ENCODE measurements at places on chromosomes 3 and 15. TPM values are rescaled to one million over a fixed set of nuclear protein-coding genes. Genes with fewer than 3 reads are reported as not detected.
A peak's percentile ranks its signal among the peaks of the same experiment; 100 is the strongest.

XRN1 gene
- total RNA-seq: 31.4 TPM

GOLGA6B gene
- total RNA-seq: not detected

- DNase-seq: no peak
Observed at GRCh38 chr3:37808656-37809055, 53.0 kb upstream of the CTDSPL start.

- no peak for DNase-seq
Observed at GRCh38 chr3:81097889-81098288, 663.6 kb downstream of the GBE1 start.

CHRNA7 gene
- 1.9 TPM for total RNA-seq

GRCh38 chr3:8790529-8790928, 21.1 kb upstream of the OXTR start:
- no peak for DNase-seq

CCDC39 gene
- total RNA-seq: not detected

IL17RE gene
- 1.2 TPM for total RNA-seq

- no peak for DNase-seq
Observed at GRCh38 chr3:13451301-13451673, 28.8 kb upstream of the HDAC11 start.

DNA sequence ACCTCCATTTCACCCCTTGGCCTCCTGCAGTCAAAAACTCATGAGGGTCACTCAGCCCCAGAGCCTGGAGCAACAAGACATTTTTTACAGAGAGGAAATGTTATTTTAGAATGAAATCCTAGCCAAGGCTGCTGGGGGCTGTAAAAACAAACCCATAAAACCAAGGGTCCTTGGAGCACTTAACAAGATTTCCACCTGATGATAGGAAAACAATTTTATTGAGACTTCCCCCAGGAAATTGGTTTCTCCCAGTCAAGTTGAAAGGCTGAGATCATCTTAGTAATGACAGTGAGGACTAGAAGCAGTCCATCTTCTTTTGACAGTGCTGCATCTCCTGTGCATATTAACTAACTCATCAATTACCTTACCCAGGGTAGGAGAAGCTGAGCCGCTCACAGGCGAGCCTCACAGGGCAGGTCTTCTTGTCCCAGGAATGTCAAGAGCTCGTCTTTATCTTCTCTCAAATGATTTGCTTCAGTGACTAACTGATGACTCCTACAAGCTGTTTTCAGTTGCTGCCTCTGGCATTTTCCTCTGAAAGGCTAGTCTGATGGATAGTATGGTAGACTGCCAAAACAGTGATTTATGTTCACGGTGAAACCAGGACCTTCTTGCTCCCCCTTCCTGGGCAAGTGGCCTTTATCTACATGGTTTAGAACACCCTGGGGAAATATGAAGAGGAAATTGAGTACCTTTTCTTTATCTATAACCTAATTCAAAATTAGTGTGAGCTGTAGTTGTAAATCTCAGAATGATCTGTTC, 34.6 kb upstream of the AEN start:
- DNase-seq: no peak

DNA sequence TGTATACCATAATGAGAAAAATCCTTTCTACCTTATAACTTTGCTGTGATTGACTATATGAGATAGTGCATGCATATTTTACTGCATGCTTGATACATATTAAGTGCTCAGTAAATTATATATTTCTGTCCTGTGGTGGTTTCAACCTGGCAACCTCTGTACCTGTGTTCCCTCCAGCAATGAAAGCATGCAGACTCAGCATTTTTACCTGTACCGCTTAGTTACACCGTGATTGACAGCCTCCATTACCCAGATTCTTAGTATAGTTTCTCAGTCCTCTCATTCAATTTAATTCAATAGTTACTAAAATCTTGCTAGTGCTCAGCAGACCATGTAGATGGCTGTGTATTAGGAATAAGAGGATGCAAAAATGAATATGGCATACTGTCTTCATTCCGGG, 386.0 kb downstream of the EPHA6 start:
- DNase-seq: no peak

DNA sequence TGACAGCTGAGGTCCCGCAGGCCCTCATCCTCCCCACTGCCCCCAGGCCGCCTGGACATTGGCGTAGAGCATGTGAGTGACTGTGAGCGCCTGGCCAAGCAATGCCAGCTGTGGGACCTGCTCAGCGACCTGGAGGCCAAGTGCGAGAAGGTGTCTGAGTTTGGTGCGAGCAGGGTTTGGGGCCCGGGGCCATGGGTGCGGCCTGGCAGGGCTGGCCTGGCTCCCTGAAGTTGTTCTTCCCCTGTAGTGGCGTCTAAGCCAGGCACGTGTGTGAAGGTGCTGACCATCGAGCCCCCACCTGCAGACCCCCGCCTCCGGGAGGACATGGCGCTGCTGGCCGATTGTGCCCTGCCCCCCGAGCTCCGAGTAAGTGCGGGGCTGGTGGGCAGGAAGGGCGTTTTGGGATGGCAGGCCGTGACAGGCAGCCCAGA, 4.2 kb downstream of the ABTB1 start:
- no peak for DNase-seq

SKOR1 gene
- total RNA-seq: 0.69 TPM

DNA sequence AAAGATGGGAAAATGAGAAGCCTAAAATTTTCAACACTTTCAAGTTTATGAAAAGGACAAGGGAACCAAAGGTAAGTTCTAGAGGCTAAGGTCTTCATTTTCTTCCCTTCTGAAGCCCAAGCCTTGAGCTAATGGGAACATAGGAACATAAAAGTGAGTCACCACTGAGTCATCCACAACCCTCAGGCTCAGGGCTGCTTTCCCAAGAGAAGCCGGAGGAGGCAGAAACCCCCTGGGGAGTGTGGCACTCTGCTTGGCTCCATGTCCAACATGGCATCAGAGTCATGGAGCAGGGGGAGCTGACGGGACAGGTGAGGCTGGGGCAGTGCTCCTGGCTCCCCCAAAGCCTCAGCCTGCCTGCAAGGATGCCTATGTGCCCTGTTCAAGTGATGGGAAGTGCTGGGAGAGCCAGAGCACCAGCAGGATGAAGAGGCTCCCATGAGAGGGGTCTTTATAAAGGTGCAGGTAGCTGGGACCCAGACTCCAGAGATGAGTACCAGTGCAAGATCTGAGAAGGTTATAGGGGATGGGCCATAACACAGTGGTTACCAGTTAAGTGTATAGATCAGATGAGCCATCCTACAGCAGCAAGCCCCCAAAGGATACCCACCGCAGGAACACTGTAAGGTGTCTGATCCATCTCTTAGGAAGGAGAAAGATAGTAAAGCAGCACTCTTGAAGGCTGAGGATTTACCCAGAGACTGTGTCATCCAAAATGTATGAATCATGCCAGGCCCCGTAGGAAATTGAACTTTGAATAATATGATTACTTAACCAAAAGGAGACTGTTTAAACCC, 31.8 kb upstream of the RYR3 start:
- peak; percentile 81 for DNase-seq

DNA sequence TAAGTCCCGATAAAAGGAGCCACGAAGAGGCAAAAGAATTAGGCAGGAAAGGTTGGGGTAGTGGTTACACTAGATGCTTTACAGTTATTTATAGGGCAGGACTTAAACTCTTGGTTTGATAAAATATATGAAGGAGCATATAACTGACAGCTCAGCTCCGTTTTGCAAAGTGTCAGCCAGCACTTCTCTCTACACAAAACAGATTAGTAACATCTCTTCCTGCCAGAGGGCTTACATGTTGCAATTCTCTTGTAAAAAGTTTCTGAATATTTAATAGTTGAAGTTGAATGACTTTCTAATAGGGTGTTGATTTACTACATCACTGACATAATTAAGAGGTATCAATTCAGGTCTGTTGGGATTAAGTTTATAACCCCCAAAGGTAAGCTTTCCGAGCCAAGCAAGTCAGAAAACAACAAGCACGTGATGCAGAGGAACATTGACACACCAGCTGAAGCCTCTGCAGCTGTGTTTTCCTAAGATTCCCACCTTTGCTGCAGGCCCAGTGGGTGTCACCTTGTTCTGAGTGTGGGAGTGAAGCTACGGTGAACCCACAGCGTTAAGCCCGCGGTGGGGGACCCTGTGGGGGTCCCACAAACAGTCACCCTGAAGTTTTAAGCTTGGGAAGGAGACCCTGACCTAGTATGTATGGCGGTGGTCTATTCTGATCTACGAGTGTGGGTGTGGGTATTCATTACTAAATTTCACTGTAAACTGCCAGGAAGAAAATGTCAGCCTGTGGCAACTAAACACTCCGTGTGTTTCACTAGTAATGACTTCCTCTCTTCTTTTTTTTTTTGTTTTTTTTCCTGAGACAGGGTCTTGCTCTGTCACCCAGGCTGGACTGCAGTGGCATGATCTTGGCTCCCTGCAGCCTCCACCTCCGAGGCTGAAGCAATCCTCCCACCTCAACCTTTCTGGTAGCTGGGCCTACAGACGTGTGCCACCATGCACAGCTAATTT, 22.0 kb upstream of the ATP13A3 start:
- no peak for DNase-seq
